Progenitor cell of endocrine pancreas (in vitro differentiated cells): ENCODE measurements at places on chromosomes 6 and 20.

DNA sequence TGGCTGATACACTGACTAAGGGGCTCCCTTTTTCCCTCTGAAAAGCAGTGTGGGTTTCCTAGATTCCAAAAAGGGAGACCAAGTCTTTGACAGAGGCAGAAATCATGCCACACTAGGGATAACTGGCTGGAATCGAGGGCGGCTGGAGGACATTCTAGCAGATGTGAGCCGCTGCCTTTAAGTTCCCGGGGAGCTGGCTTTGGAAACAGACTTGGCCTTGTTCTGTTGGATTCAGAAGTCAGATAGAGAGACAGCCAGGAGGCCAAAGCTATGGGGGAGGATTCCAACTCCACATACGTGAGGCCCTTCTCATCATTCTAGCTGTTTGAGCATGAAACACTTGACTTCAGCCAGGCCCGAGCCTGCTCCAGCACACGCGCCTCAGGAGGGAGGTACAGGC lies 109.9 kb upstream of the FOXC1 start:
- no peak for DNase-seq
- H3K27me3 ChIP-seq, result peaks cover 13% of the 10 kb centered on the region

DNA sequence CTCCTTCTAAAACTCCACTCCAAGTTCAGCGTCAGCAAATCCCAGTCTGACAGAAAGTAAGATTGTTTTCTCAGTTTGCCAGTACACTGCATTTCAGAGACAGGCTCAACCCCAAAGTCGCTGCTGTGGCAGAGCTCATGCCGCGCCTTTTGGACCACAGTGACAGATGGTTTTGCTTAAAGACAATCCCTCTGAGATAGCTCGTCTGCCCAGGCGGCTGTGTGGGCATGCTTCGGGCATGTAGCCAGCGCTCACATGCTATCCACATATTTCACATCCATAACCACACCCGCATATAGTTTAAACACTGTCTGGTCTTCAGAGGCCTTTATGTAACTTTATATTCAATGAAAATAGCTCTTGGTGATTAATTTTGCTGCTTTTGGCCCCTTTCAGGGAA lies 14.7 kb upstream of the PXDC1 start:
- no peaks in the 10 kb centered on the region for H3K36me3 ChIP-seq
- H3K4me1 ChIP-seq, result no peaks in the 10 kb centered on the region
- peaks cover 26% of the 10 kb centered on the region for H3K27me3 ChIP-seq
- H3K27ac ChIP-seq, result no peak overlapping the region

GRCh38 chr20:4234128-4234527 lies 218.8 kb upstream of the RNF24 start:
- H3K36me3 ChIP-seq, result no peaks in the 10 kb centered on the region
- no peak overlapping the region for H3K27ac ChIP-seq
- H3K4me1 ChIP-seq, result no peaks in the 10 kb centered on the region
- H3K27me3 ChIP-seq, result peaks cover 26% of the 10 kb centered on the region

DNA sequence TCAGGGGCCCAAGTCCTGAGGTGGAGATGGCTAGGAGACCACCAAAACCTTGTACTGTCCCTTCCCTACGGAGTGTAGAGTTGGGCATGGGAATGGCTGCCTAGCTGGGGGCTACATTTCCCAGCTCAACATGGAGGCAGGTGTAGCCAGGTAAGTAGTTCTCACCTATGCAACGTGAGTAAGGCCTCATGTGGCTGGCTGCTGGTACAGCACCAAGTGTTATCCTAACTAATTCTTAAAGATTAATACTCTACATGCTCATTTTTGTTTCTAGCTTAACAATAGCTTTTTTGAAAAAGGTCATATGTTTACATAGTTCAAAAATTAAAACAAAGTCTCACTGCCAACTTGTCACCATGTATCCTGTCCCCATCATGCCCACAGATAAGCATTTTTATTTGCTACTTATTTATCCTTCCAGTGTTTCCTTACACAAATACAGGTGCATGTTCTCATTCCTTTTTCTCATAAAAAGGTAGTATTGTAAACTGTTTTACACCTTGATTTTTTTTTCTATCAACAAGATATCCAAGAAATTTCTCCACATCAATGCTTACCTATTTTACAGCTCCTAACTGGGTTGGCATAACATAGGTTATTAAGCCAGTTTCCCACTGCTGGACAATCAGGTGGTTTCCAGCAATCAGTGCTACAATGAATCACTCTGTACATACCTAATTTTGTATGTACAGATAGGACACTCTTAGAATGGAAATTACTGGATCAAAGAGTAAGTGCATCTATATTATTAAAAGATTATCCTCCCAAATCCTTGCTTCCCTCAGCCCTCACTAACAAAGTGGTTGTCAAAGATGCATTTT lies 25.5 kb downstream of the ABHD12 start:
- H3K4me3 ChIP-seq, result no peak overlapping the region
- H3K4me1 ChIP-seq, result peaks cover 5% of the 10 kb centered on the region
- DNase-seq, result no peak
- no peaks in the 10 kb centered on the region for H3K27me3 ChIP-seq
- H3K36me3 ChIP-seq, result peaks cover 10% of the 10 kb centered on the region

DNA sequence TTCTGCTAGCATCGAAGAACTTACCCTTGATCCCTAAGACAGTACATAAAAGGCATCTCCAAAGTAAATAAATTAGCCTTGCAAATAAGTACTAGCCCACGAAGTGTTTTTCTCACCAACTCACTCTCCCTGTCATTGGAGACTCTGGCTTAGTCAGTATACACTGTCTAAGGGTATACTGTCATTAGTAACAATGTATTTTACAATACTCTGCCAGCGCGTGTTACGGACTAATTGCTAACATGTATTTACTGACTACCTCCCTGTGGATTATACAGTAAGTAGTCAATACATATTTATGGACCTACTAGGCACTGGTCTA lies 72.1 kb downstream of the NFATC2 start:
- no peaks in the 10 kb centered on the region for H3K27me3 ChIP-seq
- peaks cover 24% of the 10 kb centered on the region for H3K36me3 ChIP-seq
- H3K27ac ChIP-seq, result no peak overlapping the region
- H3K4me1 ChIP-seq, result peaks cover 3% of the 10 kb centered on the region
